ENCODE measurements at places on chromosomes 2 and 18.

GRCh38 chr2:130762031-130762909, 6.9 kb downstream of the AMER3 start:
- DNase-seq: no peak

- no peak for DNase-seq
Observed at GRCh38 chr2:189952536-189953109, 109.9 kb downstream of the MSTN start.

DNA sequence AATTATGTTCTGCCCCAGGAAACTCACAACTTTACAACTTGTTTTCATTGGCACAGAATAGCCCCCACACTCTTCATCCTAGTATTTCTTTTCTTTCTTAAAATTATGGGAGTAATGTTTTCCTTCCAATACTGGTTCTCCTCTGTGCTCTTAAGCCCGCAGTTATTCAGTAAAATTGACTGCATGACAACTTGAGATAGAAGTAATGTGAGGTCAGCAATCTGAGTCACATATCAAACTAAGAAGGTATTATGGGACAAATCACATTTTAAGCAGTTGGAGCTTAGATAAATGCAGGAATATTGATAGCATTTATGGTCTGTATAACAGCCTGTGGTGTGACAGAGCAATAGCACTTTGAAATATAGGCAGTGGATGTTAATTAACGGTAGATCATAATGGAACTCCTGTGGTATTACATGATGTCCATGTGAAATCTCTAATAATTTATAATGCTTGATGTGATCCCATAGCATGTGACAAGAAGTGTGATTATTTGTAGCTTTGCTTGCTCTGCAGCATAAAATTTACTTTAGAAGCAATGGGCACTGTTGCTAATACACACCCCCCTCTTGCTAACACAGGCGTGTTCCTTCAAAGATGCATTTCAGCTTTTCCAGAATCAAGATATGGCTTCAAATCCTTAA, 351.4 kb upstream of the CDH20 start:
- no peak for DNase-seq

DNA sequence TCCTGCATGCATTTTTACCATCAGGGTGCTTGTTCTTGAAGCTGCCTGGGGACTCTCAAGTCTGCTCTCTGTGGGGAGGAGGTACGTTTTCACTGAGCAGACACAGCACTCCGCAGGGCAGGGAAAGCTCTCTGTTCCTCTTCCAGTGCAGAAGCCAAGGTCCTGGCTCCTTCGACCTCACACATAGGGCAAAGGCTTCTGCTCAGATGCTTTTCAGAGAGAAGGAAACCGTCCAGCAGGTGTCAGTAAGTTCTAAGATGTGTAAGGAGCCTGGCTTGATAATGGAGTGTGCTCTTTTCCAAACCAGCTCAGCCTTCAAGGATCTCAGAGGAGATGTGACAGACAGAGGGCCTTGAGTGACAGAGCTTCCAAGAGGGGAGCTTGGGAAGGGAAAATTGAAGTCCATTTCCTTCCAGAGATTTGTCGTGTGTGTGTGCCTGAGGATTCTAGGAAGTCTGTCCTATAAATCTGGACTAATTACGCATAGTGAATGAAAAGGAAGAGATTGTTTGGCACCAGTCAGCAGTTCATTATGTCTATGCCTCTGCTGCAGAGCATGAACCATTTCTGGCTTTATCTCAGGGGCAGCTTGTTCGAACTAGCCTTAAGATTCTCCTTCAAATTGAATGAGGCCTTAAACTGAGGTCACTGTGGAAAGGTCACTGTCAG, 67.3 kb upstream of the UPP2 start:
- DNase-seq: no peak

GRCh38 chr2:104025295-104025694, 828.6 kb upstream of the POU3F3 start:
- DNase-seq: no peak

DNA sequence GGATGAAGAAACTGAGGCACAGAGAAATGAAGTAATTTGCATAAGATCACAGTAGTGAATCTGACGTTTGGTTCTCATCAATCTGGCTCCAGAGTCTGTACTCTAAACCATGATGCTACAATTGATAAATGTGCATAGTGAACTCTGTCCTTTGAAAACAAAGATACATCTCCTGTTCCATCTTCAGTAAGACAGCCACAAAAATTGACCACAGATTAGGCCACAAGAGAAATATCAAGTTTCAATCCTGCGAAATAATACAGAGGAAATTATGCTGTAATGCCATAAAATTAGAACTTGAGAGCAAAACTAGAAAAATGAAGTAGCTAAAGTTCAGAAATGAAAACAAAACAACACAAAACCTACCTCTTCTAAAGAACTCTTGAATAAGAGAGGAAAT, 28.4 kb downstream of the FAM98A start:
- DNase-seq: no peak
